GM03348 (cell line): ENCODE measurements at places on chromosomes 5 and 9.
A peak's percentile ranks its signal among the peaks of the same experiment; 100 is the strongest.

DNA sequence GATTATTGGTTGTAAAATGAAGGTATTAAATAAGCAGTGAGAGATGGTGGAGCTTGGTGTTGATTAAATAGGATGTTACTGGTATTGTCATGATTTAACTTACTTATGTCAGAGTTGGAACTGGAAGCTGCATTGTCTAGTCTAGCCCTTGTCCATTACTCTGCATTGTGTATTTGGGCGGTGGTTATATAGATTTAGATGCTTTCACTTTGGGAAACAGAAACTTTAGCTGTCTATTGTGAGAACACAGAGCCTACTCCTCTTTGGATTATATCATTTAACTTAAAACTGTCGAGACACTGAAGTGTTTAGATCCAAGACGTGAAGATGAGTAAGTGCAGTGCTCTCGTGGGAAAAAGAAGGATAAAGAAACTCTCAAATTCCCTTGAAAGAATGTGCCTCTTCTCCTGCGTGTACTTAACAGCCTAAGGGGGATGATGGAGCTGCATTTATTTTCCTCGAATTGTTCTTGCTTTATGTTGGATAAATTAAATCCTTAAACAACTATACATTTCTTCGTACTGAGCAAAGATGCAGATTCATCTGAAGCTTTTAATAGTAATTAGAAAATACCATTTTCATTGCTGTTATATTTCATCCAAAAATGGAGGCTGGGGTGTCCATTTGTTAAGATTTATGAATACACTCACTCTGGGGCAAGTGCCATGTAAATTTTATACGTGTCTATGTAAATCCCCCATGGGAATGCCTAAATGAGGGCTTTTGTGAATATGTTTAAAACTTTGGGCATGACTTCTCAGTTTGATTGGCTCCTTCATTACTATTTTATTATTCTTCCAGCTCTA is 21.6 kb downstream of the FBXL7 start:
- no peak for DNase-seq

- DNase-seq, result peak; percentile 79
These were observed 1638.5 kb upstream of the C9orf72 start for GRCh38 chr9:29211580-29212396.

DNA sequence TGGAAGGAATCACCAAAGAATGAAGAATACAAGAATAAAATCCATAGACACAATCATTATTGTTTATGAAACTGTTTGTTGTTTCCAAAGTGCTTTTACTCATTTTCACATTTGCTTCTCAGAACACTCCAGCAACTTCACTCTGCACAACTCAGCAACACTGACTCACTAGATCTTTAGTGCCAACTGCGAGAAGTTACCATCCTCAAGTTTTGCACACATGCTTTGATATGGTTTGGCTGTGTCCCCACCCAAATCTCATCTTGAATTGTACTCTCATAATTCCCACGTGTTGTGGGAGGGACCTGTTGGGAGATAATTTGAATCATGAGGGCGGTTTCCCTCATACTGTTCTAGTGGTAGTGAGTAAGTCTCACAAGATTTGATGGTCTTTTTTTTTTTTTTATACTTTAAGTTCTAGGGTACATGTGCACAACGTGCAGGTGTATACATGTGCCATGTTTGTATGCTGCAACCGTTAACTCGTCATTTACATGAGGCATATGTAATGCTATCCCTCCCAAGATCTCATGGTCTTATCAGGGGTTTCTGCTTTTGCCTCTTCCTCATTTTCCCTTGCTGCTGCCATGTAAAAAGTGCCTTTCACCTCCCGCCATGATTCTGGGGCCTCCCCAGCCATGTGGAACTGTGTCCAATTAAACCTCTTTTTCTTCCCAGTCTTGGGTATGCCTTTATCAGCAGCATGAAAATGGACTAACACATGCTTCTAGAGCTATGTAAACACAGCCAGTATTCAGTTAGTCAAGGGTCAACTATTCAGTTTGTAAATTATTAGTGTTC is 36.9 kb downstream of the CLINT1 start:
- DNase-seq, result no peak

- DNase-seq, result no peak
These were observed 31.1 kb downstream of the PTTG1 start for GRCh38 chr5:160452795-160453194.

- no peak for DNase-seq
These were observed 114.4 kb downstream of the DROSHA start for GRCh38 chr5:31417512-31417911.
